ENCODE measurements at places on chromosomes 12 and 14.
A peak's percentile ranks its signal among the peaks of the same experiment; 100 is the strongest.

- no peak for DNase-seq
Measured at GRCh38 chr14:92314182-92314581, 8.8 kb upstream of the SLC24A4 start.

GRCh38 chr12:94289461-94290312 is 141.3 kb downstream of the PLXNC1 start:
- no peak for DNase-seq

DNA sequence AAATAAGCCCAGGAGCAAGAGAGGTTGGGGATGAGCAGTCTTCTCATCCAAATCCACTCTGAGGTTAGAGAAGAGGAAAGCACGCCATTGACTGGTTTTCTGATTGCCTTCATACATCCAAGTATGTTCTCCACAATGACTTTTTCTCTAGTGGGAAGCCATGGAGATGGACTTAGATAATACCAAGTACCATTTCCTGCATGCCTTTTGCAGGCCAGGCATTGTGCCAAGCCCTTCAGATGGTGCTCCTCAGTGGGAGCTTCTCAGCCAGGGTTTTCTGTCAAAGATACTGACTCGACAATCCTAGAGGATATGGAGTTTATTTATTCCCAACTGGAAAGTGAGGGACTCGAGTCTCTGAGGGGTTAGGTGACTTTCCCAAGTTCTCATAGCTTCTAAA is 218.0 kb downstream of the ZFP36L1 start:
- DNase-seq: no peak

- no peak for DNase-seq
Measured at GRCh38 chr14:90454041-90455000, 57.5 kb downstream of the CALM1 start.

GRCh38 chr12:106964526-106964925 is 8.8 kb downstream of the TMEM263 start:
- no peak for DNase-seq

DNA sequence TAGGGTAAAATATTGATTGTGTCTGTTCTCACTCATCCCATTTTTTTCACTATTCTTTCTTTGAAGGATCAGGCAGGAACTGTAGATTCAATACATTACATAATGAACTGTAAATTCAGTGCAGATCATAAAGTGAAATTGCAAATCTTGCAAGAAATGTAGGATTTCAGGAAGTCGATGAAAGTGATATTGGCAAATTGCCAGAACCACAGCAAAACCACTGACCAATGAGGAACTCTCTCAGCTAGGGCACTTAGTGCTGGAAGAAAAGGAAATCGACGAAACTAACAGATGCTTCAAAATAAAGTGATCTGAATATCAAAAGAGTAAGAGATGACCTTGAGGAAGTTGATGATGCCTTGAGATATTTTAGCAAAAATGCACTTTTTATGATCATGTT is 157.6 kb downstream of the AACS start:
- DNase-seq: no peak

GRCh38 chr12:20370014-20370386 is 1.7 kb downstream of the PDE3A start:
- no peak for DNase-seq

DNA sequence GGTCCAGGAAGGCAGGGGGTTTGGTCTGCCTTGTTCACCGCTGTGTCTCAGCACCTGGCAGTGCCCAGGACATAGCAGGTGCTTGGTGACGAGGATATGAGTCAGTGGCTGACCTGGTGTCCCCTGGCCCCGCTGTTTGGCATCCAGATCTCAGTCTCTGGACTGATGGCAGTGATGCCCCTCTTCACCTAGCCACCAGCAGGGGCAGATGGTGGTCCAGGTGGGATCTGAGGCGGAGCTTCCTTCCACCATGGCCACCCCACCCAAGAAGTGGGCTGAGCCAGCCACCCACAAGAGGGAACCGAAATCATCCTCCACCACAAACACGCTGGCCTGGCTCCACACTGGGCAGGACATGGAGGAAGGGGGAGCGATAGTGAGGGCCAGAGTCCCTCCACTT is 16.1 kb upstream of the SH2B3 start:
- no peak for DNase-seq

DNA sequence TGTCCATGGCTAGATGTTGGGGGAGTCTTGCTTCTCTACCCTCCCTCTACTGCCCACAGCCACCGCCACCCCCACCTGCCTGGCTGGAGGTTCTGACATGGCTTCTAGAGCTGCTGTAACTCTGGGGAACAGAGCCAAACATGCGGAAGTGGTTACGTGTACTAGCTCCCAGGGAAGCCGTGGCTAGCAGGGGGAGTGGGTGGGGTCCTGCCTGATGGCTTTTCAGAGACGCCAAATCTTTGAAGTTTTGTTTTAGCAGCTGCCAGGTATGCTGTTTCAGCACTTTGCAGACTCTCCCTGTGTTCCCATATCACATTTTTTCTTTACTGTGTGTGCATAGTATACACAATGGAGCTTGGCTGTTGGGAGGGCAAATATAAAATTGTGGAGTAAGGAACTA is 150.3 kb downstream of the TGFB3 start:
- peak; percentile 10 for DNase-seq

- DNase-seq: no peak
Measured at GRCh38 chr12:40439771-40440492, 215.1 kb downstream of the LRRK2 start.

- no peak for DNase-seq
Measured at GRCh38 chr14:72847721-72848120, 46.2 kb downstream of the DPF3 start.

DNA sequence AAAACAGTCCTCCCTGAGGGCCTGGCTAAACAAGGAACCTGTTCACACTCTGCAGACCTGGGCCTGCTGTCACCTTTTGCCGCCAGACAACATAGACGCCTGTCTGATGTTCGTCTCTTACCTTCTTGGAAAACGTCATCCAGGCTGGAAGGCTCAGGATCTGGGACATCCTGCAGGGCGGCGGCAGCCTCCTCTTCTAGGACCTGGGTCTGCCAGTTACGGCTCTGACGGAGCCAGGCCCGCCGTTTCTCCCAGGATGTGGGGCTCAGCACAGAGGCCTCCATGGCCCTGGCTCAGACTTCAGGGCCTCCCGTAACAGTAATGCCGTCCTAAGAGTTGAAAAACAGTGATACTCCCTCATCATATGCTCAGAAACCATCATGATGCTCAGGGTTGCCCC is 10.3 kb downstream of the TESPA1 start:
- DNase-seq: no peak

DNA sequence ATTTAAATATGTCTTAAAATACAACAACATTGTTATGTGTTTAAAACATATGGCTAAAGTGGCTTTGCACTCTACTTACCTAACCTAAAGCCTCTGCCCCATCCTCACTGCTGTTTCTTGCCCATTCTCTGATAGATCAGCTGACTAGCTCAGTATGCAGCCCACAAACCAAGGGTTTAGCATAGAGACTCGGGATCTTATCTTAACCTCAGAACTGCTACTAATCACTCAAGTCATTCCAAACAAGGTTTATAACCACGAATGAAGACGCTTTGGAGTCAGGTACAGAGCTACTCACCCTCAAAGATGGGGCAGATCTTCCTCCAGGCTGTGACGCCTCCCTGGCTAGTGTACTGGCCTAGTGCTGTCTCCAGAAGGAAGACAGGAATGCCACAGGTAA is 19.3 kb downstream of the SLC6A13 start:
- no peak for DNase-seq

- DNase-seq: peak; percentile 4
Measured at GRCh38 chr12:76030341-76031080, 1.1 kb downstream of the PHLDA1 start.

DNA sequence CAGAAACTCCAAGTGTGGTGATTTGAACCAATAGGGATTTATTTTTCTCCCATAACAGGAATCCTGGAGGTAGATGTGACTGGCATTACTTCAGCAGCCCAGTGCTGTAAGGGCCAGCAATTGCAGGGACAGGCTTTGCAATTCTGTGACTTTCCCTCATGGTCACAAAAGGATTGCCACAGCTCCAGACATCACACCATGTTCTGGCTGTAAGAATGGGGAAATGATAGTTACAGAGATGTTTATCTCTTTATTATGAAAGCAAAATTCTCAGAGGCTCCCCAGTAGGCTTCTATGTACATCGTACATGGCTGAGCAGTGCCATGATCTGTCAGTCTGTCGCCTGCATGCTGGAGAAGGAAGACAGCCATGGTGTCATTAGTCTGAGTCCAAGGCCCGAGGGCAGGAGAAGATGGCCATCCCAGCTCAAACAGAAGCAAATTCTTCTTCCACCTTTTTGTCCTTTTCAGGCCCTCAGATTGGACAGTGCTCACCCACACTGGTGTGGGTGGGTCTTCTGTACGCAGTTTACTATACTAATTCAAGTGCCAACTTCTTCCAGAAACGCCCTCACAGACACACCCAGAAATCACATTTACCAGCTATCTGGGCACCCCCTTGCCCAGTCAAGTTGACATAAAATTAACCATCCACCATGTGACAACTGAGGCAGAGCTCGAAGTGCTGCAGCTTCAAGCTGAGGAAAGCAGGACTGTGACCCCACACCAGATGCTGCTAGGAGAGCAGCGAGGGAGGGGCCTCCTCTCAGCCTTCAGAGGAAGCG is 17.2 kb downstream of the ZBTB42 start:
- DNase-seq: no peak

- DNase-seq: no peak
Measured at GRCh38 chr12:108666401-108666881, 32.7 kb upstream of the SELPLG start.

- no peak for DNase-seq
Measured at GRCh38 chr14:101005447-101005846, 101.9 kb upstream of the RTL1 start.

GRCh38 chr14:64927031-64927430 is 12.8 kb downstream of the CHURC1 start:
- DNase-seq: no peak

GRCh38 chr12:61870658-61871484 is 389.3 kb upstream of the USP15 start:
- no peak for DNase-seq

Measured in T follicular helper cell (primary cell).